ENCODE measurements at places on chromosomes 16 and 17.

GRCh38 chr17:56679115-56679776, 85.7 kb downstream of the NOG start:
- peak; percentile 36 for DNase-seq

GRCh38 chr17:27755706-27756466, 44.4 kb downstream of the NOS2 start:
- no peak for DNase-seq

DNA sequence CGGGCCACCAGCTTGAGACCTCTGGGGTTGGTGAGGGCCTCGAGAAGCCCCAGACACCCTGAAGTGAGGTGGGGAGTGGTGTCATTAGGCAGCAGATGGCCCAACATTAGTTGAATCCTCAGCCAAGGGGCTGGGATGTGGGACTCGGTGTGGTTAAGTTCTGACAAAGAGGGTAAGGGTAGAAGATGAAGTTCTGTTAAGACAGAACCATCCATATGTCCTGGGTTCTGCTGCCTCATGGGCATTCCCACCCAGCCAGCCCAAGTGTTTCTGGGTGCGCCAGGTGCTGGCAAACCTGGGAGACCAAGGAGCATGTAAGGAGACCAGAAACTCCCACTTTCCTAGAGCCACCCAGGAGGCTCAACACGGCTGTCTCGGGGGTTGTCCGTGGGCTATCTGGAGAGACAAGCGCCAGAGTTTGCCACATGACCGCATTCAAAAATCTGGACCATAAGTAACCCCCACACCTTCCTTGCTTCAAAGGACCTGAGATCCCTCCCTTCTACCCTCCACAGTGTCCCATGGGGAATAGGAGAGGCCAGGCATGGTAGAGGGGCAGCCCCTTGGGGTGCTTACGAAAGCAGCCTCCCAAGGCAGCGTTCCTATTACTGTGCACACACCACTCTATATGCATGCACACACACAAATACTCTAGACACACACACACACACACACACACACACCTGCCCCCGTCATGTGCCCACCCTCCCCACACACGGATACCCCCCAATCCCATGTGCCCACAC, 128.7 kb downstream of the C16orf78 start:
- no peak for DNase-seq

- peak; percentile 83 for DNase-seq
Observed at GRCh38 chr17:44865231-44865660, 17.6 kb downstream of the HIGD1B start.

DNA sequence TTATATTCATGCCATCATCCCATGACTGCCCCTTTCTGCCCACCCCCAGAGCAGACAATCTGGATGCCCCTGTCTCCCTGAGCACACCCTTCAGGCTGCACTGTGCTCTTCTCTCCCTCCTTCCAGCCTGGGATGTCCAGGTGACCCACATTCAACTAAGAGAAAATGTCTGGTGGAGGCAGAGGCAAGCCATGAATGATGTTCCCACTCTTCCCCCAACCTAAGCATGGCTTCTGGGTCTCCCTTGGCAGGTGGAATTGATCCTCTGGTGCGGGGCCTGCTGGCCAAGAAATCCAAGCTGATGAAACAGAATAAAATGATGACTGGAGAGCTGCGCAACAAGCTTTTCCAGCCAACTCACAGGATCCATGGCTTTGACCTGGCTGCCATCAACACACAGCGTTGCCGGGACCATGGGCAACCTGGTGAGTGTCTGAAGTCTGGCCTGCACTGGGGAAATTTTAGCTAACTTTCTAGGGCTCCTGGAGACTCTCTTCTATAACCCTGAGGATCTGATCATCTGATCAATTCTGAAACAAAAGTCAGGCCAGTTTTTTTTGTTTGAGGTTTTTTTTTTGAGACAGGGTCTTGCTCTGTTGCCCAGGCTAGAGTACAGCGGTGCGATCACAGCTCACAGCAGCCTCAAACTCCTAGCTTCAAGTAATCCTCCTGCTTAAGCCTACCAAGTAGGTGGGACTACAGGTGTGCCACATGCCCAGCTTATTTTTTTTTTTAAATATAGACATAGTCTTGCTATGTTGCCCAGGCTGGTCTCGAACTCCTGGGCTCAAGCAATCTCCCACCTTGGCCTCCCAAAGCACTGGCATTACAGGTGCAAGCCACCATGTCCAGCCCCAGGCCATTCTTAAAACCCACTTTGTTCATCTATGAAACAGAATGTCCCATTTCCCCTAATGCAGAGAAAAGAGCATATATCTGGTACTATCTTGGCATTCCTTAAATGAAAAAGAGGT, 14.5 kb downstream of the MPO start:
- DNase-seq = no peak

DNA sequence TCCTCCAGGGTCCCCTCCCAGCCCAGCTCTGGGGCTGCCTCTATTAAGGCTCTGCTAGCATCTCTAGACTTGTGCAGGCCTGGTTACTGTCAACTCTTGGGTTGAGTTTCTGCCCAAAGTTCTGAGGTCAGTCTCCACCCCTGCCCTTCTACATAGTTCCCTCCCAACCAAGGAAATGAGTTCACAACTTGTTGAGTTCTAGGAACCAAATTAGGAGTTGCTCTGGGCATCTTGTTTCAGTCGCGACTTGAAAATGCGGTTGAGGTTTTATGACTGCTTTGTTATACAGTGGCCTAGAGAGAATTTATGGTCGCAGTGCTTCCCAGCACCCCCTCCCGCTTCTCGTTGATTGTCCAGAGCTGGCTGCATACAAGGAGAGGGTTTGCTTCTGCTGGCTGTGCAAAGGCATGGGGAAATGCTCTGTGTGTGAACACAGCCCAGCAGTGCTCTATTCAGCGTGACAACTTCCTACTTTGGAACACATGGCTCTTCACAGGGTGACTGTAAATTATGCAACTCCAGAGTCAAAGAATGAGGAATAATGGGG, 20.2 kb downstream of the GNAO1 start:
- no peak for DNase-seq
